ENCODE measurements at places on chromosomes 11 and 22. TPM values are rescaled to one million over a fixed set of nuclear protein-coding genes. Genes with fewer than 3 reads are reported as not detected.

The PGR gene
- polyA plus RNA-seq: not detected

GRCh38 chr11:28490773-28491382 is 382.7 kb downstream of the METTL15 start:
- no peak for DNase-seq

DNA sequence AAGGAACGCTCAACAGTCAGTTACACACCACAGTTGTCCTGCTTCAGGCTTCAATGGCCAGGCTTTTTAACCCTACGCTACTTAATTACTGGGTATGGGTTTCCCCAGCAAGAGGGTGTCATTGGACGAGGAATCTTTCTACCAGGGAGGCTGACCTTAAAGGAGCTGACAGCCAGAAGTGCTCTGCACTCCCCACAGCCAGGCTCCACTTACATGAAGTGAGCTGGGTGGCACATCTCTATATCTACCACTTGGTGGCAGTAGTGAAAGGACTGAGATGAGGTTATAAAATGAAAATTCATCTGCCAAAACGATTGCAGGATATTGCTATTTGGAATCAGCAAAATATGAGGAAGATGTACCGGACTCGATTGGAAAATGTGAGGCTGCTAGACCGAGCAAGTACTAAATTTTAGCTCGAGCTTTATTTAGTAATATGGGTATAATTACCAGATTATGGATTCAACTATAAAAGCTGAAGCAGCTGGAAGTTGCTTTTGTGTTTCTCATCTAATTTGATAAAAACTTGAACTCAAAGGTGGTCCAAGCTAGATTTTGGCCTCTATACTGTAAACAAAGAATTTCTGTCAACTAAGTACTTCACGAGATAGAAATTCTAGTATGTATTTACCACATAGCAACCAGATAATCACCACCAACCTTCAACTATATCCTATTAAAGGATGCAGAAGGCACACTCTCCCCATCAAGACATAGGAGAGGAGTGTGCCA is 53.9 kb upstream of the CEP126 start:
- DNase-seq: no peak

DNA sequence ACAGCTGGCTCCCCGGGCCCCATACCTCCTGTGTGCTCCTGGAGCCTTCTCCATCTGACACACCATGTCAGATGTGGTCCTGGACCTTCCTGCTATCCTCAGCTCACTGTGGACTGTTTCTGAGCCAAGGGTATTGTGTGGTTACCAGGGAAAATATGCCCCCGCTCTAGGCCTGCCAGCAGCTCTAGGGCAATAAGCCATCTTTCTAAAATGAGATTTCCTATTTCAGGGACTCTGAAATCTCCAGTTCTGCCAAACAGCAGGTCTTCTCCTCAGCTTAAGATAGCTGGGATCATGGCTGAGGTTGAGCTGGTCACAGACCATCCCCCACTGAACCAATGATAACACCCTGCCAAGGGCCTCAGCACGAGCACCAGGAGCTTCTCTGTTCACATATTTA is 227.6 kb downstream of the ST3GAL4 start:
- DNase-seq: no peak

GRCh38 chr22:36493690-36494110 is 12.3 kb upstream of the TXN2 start:
- no peak for DNase-seq

GRCh38 chr11:83723999-83724398 is 437.8 kb upstream of the CCDC90B start:
- DNase-seq: peak; percentile 26

The CCDC15 gene
- polyA plus RNA-seq: 0.73 TPM

The DDT gene
- polyA plus RNA-seq: 91.4 TPM

DNA sequence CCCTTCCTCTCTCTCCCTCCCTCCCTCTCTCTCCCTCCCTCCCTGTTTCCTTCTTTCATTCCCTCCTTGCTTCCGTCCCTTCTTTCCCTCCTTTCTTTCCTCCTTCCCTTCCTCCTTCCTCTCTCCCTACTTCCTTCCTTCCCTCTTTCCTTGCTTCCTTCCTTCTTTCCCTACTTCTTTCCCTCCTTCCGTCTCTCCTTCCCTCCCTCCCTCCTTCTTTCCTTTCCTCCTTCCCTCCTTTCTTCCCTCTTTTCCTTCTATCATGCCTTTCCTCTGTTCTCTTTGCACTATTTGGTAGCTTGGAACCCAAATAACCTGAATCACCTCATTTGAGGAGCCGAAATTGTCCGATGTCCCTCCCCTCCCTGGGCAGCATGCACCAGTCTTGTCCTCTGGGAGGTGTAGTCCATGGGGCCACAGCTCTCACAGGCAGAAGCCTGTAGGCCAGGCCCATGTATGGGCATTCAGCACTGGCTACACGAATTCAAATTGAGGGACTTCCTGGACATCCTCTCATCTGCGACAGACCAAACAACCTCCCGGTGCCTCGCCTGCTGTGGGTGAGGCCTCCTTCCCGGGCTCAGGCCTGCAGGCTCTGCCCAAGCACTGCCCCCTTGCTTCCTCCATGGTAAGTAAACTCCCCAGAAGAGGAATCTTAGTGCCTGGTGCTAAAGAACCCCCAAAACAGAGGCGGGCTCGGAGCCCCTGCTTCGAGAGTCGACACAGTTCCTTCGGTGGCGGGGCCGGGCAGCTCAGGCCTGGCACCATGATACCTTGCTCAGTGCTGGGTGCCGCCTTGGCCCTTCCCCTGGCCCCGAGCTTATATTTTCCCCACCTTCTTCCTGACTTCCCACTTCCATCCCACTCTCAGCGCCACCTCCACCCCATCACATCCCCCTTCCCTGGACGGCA is 454.1 kb upstream of the CADM1 start:
- no peak for DNase-seq

Measured in AG04450 (cell line).